NCI-H524 (cell line): ENCODE measurements at places on chromosomes 1 and 21.

GRCh38 chr21:27466140-27466539 lies 499.3 kb upstream of the ADAMTS5 start:
- DNase-seq = no peak

DNA sequence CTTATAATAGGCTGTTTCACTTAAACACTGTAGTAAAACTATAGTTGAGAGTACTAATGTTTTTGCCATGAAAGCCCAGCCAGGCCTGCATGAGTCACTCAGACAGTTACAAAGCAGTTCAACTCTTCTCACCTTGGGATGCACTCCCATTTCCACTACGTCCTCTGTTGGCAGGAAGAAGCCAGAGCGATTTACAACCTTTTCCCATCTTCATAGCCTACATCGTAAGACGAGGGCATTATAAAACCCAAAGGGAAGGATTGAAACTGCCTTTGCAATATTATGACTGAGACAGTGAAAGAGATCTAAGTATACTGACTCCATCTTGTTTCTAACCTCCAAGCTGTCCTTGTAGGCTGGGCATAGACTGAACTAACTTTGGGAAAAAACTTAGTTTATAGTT lies 71.8 kb upstream of the CSF1 start:
- no peak for DNase-seq

- DNase-seq = peak; percentile 4
Measured at GRCh38 chr1:178768423-178768822, 43.4 kb downstream of the RALGPS2 start.

GRCh38 chr1:222263791-222264190 lies 284.1 kb downstream of the HHIPL2 start:
- DNase-seq = no peak

DNA sequence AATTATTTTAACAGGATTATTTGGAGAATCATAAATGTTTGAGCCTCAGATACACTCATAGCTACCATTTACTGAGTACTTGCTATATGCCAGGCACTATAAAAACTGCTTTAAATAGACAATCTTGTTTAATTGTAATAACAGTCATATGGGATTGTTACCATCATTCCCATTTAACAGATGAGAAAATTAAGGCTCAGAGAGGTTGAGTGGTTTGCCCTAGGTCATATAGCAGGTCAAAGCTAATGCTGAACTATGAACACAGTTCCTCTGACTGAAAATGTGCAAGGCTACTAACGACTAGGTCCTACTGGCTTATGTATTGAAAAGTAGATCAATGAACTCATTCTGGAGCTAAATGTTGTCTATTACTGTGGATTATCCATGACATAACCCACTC lies 63.4 kb downstream of the DDR2 start:
- no peak for DNase-seq

- DNase-seq = no peak
Measured at GRCh38 chr1:182164273-182164672, 102.8 kb upstream of the ZNF648 start.

DNA sequence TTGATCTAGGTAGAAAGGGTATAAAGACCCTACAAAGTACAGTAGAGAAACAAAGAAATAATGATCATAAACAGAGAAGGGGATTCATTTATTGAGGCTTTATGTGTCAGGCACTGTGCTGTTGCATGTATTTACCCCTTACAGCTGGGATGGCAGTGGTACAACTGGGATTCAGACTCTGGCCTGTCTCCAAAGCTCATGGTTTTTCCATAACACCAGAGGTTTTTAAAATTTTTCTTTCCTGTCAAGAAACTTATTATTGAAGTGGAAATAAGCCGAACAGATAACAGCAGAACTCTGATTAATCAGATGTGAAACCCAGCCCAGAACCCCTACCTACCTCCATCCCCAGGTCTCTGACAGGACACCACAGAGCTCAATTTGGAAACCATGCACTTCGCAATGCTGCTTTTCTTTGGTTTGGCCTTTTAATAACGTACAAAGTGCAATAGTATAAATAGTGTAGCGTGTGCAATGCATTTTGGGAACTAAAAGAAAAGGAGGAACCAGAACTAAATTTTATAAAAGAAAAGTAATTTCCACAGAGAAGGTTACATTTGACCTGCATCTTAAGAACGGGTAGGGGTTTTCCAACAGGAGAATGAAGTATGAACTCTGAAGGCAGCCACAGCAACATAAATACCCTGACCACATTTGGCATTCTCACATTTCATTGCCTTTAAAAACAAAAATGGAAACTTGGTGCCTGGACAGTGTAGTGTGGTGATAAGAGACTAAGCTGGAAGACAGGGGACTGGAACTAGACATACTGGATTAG lies 92.0 kb upstream of the S1PR1 start:
- no peak for DNase-seq

DNA sequence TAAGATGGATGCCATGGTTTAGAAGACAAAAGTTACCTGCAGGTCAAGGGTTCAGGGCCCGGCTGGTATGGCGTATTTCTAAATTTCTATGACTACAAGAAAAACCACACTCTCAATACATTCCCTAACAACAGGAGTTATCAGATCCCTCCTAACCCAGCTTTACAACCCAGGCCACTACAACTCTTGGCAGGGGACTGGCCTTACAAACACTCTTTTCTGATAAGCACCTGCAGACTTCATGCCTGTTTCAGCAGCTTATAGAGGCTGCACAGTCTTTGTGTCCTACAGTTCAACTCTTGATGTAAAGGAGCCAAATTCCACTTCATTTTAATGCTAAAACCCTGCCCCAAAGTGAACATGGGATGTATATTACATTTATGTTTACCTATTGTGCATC lies 461.4 kb downstream of the SIPA1L2 start:
- DNase-seq = no peak

DNA sequence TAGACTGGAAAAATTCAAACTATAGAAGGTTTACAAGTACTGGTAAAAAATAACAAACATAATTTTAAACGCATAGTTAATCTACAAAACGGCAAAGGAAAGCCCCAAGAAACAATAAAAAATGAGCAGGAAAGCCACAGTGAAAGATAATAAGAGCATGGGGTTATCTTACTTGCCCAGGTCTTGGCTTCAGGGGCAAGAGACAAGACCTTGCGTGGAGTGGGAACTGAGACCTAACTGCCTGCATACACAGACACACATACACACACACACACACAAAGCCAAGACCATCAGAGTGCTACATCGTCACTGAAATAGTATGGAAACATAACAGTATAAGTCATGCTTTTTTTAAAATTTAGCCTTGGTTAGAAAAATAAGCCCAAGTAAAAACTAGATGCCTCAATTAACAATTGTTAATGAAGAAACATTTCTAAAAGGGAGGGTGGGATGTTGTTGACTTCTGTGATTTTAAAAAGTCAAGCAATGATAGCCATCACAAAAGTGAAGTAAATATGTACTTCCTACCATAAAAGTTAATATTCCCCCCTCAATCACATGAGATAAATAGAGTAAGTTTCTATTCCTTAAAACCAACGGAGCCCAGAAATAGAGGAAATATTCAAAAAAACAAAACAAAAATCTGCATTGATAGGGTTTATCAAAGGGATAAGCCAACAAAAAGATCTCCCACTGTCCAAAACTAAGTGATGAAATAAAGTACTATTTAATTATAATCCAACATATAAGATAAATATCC lies 29.4 kb upstream of the CRP start:
- DNase-seq = no peak
